ENCODE measurements at places on chromosomes 2 and 18.

- no peak for DNase-seq
Measured at GRCh38 chr2:201347138-201347537, 10.0 kb downstream of the FLACC1 start.

- no peak for DNase-seq
Measured at GRCh38 chr2:32423536-32423935, 66.7 kb downstream of the BIRC6 start.

DNA sequence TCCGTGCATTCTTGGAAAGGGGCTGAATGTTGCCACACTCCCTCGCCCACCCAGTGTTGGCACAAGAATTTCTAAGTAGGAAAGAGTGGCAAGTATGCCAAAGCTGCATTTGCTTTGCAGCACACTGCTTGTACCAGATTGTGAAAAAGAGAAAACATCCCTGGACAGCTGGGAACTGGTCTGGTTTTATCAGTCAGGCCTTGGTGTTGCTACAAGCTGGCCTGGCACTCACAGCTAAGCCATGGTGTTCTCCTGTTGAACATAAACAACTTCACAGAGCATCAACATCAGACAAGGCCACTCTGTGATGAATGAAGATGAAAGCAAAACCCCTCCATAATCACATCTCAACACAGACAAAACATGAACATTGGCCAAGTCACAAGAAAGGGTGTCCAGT is 4.2 kb upstream of the TRABD2A start:
- no peak for DNase-seq

- no peak for DNase-seq
Measured at GRCh38 chr2:45031028-45031427, 21.8 kb upstream of the SIX2 start.

DNA sequence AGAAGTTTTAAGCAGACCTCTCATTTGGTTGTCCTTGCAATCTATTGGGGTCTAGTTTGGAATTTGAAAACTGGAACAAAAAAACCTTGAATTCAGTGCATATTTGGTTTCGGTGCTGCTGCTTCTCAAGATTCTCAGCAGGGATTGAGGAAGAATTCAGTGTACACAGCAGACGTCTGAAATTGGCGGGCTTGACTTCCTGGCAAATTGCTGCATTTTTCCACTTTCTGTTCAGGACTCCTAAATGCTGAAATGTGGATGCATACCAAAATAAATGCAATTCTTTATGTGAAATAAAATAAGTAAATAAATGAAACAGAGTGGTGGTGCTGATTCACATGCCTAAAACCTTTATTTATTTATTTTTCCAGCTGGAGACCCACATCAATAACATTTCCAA is 332.4 kb upstream of the KYNU start:
- no peak for DNase-seq

GRCh38 chr2:24049485-24050021 is at the start of gene FKBP1B:
Gene FKBP1B, plus strand, starts transcription at chr2:24049741. Its CDS starts 109 bp downstream, at chr2:24049850.
- peak; percentile 92 for DNase-seq

GRCh38 chr2:235836491-235836911 is 331.7 kb downstream of the GBX2 start:
- DNase-seq: peak; percentile 28

DNA sequence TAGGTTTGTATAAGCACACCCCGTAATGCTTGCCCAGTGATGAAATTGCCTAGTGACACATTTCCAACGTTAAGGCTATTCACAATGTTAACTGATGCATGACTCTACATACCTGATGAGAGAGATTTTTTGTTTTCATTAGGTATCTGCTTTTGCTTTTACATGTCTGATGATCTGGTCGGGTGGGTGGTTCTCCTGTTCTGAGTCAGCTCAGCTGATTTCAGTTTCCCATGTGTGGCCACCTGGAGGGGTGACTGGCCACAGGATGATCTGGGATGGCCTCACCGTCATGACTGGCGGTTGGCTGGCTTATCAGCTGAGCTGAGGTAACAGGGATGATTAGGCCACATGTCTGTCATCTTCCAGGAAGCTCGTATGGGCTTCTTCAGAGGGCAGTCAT is 33.8 kb upstream of the ACYP2 start:
- no peak for DNase-seq

- peak; percentile 28 for DNase-seq
Measured at GRCh38 chr18:72444798-72445155, 99.4 kb downstream of the CBLN2 start.

- DNase-seq: no peak
Measured at GRCh38 chr2:75720525-75720924, 9.8 kb upstream of the GCFC2 start.

DNA sequence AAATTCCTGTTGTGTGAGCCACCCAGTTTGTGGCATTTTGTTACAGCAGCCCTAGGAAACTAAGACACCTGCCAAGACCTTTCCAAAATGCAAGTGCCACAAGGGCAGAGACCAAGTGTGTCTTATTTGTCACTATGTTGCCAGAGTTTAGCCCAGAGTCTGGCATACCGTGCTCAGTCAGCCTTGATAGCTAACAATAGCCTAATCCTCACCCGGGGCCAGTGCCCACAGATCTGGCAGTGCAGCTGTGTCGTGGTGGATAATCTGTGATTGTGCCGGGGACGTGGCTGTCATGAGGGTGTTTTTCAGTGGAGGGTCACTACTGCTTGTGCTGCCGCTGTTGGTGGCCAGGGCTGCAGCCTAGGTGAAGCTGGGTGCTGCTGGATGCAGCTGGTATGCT is 53.5 kb downstream of the MEP1B start:
- peak; percentile 61 for DNase-seq

- no peak for DNase-seq
Measured at GRCh38 chr2:96287273-96287856, 18.0 kb downstream of the SNRNP200 start.

DNA sequence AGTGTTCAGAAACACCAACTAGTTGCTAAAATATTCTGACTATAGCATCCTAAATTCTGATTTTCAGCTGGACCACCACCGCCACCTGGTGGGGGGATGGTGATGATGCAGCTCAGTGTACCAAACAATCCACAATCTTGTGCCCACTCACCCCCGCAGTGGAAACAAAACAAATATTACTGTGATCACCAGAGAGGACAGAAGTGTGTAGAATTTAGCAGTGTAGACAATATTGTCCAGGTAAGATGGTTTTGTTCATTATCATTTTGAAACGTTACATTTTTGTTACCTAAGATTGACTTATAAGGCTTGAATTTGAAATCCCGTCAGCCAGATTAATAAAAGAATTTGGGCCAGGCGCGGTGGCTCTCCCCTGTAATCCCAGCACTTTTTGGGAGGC is 31.7 kb upstream of the UBXN4 start:
- DNase-seq: peak; percentile 47

DNA sequence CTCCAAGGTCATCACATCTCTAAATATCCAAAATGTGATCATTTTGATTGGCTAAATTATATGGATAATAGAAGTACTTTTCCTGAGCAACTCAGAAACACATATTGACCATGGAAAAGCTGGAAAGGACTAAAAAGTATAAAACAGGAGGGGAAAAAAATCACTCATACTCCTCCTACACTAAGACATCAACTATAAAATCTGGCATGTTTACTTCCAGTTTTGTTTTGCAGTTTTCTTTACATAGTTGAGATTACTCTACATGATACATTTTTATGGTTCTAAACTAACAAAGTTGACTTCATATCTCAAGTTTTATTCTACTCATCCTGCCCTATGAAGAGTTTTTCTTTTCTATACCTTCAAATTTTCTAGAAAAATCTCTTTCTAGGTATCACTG is 46.0 kb upstream of the SP3 start:
- DNase-seq: no peak

DNA sequence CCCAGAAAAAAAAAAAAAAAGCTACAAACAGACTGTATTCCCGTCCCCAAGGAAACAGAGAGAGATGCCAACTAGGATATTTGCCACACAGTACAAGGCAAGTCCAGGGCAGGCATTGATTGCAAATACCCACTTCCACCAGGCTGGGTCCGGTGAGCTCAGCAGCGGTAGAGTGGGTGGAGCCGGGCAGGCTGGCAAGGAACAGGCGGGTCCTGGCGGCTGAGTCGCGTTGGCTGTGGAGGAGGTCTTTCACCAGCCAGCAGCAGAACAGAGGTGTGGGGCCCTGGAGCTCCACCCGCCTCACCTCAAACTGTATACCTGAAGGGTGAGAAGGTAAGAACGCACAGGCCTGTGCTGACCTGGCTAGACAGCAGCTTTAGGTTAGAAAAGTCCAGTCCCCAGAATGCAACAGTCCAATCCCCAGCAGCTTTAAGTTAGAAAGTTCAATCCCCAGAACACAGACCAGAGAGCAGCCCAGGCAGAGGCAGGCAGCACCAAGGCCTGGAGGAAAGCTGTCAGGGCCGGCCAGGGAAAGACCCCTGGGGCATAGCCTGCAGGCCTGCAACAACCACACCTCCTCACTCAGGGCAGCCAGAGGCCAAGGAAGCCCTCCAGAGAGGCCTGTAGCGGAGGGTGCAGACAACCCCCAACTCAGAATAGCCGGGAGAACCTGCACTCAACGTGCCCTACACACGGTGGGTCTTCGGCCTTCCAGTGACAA is 21.9 kb upstream of the MTERF4 start:
- no peak for DNase-seq

GRCh38 chr2:15792331-15792730 is 148.0 kb upstream of the MYCN start:
- DNase-seq: no peak

- DNase-seq: no peak
Measured at GRCh38 chr2:59461127-59461526, 1092.3 kb downstream of the BCL11A start.

GRCh38 chr2:85110991-85111560 is 22.1 kb upstream of the TCF7L1 start:
- no peak for DNase-seq

- DNase-seq: no peak
Measured at GRCh38 chr18:36405611-36406010, 108.1 kb downstream of the FHOD3 start.

DNA sequence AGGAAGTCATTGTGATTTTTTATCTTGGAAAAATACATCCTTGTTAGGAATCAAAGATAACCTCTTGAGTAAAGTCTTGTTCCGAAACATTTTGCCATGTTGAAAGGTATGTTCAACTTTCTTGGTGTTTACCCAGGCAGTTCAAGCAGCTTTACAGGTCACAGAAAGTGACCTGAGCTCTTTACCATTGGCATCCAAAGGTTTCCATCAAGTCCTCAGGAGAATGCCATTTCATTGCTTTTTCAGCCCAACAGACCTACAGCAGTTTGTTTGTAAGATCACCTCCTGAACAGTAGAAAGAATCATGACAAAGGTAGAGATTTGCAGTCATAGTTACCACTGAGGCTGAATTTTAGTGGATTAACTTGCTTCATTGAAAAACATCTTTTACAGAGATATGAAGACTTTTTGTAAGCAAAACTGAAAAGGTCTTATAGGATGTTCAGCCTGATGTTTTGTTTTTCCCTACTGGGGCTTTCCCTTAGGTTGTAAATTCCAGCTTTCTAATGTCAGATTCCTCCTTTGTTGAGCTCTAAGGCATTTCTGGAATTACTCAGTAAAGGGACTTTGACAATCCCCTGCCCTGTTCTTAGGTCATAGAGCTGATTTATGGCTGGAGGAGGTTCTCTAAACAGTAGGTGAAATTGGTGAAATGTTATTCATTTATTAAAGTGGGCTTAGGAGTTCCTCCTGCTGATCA is 236.8 kb upstream of the RBMS1 start:
- DNase-seq: peak; percentile 41

DNA sequence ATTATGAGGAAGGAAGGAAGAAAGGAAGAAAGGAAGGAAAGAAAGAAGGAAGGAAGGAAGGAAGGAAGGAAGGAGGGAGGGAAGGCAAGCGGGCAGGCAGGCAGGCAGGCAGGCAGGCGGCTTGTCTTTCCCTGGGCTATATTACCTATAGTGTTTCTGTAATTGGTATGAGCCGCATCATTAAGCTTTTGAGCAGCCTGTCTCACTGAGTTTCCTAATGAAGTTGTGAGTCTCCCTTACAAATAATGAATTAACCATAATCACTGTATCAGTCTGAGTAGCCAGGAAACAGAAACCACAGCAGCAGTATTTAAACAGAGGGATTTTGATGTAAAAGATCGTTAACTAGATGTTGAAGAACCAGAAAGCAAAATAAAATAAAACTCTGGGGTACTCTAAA is 11.8 kb upstream of the SULT1C3 start:
- DNase-seq: no peak

DNA sequence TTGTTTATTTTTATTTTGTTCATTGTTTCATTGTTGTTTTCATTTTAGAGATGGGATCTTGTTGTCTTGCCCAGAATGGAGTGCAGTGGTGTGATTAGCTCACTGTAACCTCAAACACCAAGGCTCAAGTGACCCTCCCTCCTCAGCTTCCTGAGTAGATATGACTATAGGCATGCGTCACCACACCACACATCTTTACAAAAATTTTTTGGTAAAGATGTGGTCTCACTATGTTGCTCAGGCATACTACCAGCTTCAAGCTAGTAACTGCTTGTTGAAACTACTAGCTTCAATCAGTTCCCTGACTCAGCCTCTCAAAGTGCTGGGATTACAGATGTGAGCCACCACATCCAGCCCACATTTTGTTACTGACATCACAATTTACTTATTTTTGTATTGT is 14.8 kb downstream of the FAM237A start:
- DNase-seq: no peak

GRCh38 chr2:160460333-160460731 is 33.3 kb downstream of the RBMS1 start:
- no peak for DNase-seq

DNA sequence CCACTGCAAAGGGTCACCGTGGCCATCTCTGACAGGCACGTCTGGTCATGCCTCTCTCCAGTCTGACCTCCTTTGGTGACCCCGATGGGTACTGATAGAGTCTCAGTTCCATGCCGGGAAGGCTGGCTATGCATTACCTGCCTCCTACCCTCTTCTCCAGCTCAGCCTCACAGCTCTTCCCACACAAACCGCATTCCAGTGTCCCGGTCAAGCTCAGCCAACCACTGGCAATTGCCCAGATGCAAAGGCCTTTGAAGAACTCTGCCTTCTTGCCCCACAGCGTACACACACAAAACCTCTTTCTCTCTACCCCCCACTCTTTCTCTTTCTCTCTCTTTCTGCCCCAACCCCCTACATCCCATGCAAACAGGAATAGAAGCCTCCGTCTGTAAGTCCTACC is 37.6 kb downstream of the TMEM163 start:
- DNase-seq: no peak

GRCh38 chr2:182980115-182980514 is 58.1 kb downstream of the NCKAP1 start:
- DNase-seq: peak; percentile 32

- peak; percentile 23 for DNase-seq
Measured at GRCh38 chr2:214310319-214310718, 100.5 kb upstream of the VWC2L start.

DNA sequence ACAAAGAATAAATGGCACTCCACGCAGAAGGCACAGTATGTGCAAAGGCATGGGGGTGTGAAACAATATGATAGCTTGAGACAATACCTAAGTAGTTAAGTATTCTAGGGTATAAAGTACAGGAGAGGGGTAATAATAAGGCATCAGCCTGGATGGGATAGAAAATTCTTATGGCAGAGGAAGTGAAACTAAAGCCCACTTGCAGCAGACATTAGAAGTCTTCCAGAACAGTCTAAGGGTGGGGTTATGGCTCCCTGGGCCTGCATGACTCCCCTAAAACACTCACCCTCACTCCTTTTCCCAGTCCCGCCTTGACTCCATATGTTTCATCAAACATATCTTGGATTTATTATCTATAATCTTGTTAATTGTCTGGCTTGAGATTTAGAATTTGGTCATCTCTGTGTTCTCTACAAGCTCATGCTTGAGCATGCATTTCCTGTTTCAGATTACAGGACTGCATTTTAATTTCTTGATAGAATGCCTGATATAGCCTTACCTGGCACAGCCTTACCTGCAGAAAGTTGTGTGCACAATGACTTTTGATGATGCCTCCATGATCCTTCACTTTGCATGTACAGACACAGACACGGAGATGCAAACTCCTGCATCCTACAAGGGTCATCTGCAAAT is 28.5 kb upstream of the TMBIM1 start:
- DNase-seq: no peak

Data from neural progenitor cell (in vitro differentiated cells).